ENCODE measurements at places on chromosomes 2 and 18.

DNA sequence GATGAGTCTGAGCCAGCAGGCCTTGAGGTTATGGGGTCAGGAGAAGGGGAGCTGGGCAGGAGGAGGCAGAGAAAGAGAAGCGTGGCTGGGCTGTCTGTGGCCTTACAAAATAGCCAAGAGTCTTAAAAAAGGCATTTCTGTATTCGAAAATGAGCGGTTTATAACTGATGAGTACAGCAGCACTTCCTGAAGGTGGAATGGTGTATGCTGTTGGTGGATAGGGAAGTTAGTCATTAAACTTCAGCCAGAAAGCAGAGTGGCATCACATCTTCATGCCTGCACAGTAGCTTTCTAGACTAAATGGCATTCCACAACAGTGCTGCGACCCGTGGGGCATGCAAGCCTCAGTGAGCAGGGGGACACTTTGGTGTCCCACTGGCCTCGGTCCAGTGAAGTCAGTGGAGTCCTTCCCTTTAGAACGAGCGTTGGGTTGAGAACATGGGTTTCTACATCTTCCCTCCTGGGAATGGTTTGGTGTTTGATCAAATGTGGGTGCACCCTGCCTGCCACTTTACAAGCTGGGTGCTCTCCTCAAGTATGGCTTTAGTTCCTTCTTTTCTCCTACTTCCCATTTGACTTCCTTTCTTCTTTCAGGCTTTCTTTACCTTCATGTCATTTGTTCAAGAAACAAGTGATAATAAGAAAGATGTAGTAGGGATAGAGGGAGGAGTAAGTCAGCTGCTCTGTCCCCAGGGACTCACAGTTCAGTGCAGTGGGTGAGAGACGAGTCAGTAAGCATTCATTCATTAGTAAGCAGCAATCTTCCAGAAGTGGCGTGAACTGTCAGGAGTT lies 96.3 kb downstream of the ARMC9 start:
- DNase-seq: no peak

DNA sequence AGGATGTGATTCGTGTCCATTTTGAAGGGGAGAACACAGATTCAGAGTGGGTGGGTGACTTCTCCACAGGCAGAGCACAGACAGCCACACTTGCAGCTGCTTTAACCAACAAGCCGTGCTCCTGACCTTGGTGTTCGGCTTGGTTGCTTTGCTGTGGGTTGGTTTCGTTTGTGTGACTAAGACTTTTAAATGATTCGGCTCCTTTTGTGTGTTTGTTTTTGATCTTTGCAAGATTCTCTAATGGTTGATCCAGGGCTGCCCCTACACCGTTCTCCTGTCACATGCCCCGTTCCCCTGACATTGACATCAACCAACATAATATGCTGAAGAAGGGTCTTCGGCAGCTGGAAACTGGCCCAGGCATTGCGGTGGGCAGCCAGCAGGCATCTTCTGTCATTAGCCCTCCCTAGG lies 95.9 kb upstream of the MBOAT2 start:
- no peak for DNase-seq

- DNase-seq: no peak
Measured at GRCh38 chr2:71453404-71454220, at the start of gene DYSF. Gene DYSF (plus strand): TSS chr2:71453561.

DNA sequence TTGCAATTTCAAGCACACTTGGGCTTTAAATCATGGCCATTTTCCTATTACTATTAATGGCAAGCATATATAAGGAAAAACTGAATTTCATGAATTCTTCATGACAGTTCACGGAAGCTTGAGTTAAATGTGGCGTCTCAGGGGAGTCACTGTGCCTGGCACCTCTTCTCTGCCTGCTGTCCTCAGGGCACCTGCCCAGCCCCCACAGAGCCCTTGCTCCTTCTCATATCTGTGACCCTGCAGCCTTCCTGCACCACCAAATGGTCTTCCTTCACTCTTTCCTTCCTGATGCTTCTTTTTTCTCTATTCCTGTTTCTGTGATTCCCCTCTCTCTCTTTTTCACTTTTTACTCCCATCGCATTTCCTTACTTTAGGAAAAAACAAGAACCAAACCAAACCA lies 35.4 kb downstream of the LAMA3 start:
- DNase-seq: no peak

DNA sequence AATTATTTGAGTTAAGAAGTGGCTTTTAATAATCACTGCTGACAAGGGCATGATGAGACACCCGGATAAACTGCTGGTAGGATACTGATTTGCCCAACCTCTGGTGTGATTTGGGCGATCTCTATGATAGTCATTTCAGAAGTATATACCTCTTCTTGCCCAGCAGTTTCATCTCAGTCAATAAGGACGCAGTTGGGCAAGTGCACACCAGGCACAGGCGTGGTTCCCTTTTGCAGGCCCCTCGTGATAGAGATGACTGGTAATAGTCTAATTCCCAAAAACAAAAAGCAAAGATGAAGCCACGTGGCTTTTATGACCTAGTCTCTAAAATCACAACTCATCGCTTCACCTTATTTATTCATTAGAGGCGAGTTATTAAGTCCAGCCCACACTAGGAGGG lies 246.4 kb downstream of the PRKCE start:
- no peak for DNase-seq

DNA sequence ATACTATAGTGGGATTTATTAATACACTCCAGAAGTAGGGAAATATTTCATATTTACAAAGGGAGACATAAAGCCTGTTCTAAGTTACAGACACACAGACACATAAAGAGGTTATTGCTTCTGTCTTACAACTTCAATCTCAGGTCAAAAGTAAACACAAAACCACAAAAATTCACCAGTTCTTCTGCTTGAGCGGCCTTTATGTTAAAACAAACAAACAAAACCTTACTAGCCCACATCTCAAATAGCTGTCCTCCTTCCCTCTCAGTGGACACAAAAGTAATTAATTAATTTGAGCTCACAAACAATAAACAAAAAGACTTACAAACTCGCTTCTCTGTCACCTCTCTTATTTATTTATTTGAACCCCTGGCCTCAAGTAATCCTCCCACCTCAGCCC lies 1.5 kb upstream of the ASNSD1 start:
- DNase-seq: no peak

DNA sequence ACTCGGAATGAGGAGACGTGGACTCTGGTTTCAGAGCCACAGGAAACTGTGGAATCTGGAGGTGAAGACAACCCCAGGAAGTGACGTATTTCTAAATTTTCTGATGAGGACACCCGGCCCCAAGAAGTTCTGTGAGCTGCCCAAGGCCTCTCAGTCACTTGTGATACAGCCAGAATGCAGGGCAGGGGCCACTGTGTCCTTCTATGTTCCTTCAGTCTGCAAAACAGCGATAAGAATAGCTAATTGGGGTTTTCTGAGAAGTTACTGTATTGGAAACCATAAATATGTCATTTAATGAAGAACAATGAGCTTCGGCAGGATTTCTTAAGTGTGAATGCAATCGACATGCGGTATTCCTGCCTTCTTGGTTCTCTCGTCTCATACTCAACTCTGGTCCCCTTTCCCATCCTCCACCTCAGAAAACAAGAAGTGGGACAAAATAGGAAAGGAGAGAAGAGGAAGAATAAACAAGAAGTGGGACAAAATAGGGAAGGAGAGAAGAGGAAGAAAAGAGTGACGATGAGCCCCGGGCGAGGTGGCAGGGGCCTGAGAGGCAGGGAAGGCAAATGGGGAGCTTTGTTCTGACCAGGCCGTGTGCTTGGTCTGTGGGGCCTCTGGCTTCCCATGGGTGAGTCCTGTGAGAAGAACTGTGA lies 282.0 kb upstream of the REV1 start:
- no peak for DNase-seq

DNA sequence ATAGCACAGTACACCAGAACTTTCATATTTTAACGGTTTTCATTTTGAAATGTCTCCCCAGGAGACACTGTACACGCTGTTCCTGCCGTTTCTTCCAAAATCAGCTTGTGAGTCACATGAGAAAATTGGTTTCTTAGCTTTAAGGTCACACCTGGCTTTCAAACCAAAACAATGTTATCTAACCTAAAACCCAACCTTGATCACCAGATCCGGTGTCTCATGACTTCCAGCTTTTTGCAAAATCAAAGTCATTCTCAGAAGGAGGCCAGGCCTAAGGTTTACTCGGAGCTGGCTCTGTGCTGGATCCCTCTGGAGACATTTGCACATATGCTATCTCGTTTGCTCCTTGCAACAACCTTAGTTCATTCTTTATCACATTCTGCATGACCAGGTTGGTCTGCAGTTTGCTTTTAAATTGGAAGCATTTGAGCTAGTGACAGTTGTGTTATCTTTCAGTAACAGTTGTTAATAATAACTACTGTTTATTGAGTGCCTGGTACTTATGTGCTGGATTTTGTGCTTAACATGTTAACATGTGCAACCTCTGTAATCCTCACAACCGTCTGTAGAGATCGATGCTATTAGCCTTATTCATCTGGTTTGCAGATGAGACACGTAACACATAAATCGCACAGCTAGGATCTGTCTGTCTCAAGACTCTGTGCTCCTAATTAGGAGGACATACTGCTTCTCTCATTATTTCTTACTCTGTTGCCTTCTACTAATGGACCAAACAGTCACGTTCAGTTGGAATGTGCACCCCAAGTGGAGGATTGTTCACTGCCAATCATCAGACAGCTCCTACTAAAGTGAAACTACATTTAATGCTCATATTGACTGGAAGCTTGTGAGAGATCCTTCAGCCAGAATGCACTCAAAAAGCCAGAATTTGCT lies 105.5 kb downstream of the RNF144A start:
- DNase-seq: no peak

GRCh38 chr2:215365184-215365658 lies 53.4 kb downstream of the ATIC start:
- no peak for DNase-seq

- DNase-seq: no peak
Measured at GRCh38 chr2:165699946-165700345, 94.1 kb downstream of the GALNT3 start.

GRCh38 chr2:8584174-8585066 lies 97.4 kb upstream of the ID2 start:
- no peak for DNase-seq

DNA sequence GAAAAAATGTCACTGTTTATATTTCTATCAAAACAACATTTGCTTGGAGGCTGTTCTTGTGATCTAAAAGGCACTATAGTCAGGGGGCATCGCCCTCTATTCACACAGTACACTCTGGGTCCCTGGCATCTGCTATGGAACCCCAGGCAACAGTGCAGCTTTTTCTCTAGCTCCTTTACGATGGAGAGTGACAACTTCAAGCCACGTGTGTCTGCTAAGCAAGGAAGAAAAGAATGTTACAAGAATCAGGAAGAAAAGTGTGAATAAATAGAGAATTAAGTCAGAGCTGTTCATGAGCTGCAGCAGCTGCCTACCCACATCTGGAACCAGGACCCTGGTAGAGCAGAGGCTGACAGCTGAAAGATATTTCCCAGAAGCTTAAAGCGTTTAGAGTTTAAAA lies 11.2 kb downstream of the RND3 start:
- DNase-seq: no peak

DNA sequence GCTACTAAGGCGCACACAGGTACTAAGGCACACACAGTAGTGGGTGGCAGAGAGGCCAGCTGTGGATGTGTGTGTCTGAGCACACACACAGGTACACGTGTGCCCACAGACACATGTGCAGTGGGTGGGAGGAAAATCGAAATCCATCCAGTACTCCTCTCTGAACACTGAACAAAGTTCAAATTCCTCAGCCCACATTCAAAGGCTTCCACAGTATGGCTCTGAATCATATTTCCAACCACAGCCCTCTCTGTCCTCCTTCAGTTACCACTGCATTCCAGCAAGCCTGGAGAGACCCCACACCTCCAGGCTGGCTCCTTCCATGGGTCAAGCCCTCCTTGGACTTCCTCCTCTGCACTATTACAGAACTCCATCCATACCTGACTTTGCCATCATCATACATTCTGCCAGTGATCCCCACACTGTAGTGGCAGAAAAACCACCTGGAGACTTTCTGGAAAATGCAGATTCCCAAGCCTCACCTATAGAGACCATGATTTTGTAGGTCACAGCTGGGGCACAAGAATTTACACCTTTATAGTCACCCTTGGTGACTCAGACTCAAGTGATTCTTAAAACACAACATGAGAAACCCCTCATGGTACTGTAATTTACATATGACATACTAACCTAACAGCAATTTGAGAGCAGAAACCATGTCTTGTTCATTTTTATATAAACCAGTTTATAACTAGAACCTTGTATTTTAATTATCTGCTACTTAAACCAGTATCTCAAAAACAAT lies 31.4 kb downstream of the EPG5 start:
- no peak for DNase-seq

- no peak for DNase-seq
Measured at GRCh38 chr2:26718949-26719686, 26.6 kb downstream of the KCNK3 start.

- no peak for DNase-seq
Measured at GRCh38 chr2:120793682-120794403, 58.2 kb downstream of the GLI2 start.

- DNase-seq: no peak
Measured at GRCh38 chr2:143463719-143464118, 334.5 kb downstream of the ARHGAP15 start.

DNA sequence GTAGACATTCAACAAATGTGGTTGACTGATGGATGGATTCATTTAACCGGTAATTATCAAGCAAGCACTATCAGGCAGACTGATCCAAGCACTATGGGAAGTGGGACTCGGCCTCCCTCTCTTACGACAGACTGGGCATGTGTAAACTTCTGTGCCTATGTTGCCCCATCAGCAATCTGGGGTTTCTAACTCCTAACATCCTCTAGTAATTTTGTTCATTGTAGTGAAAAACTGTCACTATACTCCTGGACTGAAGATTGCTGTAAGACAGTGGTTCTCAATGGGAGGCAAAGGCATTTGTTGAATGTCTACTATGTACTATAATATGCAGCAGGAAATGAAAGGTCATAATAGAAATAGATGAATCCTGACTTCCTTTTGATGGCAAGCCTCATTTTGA lies 51.2 kb upstream of the CREB1 start:
- DNase-seq: no peak

GRCh38 chr18:845152-845819 lies 33.2 kb upstream of the YES1 start:
- DNase-seq: no peak

DNA sequence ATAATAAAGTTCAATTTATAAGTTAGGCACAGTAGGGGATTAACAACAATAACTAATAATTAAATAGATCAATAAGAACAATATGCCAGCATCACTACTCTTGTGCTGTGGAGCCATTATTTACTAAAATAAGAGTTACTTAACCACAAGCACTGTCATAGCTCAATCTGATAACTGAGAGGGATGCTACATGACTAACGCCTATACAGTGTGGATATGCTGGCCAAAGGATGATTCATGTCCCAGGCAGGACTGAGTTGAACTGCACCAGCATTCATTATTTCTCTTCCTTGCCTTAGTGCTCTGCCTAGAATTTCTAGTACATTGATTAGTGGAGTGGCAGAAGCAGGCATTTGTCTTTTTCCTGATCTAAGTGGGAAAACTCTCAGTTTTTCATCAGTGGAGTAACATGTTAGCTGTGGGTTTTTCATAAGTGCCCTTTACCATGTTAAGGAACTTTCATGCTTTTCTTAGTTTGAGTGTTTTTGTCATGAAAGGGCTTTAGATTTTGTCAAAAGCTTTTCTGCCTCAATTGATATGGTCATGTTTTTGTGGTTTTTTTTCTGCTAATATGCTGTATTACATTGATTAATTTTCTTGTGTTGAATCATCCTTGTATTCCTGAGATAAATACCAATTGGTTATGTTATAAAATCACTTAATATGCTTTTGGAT lies 21.7 kb downstream of the KIAA1328 start:
- no peak for DNase-seq

- DNase-seq: no peak
Measured at GRCh38 chr2:208386541-208386940, 20.1 kb upstream of the PTH2R start.

Data from activated CD8-positive, alpha-beta memory T cell treated with anti-CD3 and anti-CD28 coated beads, Interleukin-2, amount 50 U/mL, for 4 hours (primary cell).